Activated CD8-positive, alpha-beta memory T cell treated with anti-CD3 and anti-CD28 coated beads for 48 hours (primary cell): ENCODE measurements at places on chromosomes 12 and 14.

DNA sequence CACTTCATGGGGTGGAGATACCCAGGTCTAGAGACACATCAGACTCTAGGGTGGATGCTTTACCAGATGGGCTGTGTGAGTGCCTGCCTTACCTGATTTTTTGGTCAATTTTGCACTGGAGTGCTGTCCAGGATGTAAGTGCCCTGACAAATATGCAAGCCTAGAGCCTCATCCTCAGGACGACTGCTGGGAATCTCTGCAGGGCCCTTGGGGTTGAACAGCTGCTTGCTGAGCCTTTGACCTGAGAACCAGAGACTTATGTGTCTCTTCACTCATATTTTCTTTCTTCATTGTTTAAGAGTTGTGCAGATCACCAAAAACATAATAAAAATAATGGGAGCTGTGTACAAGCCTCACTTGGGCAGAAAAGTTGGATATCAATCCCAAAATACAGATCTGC is 551.5 kb upstream of the ATP2B1 start:
- DNase-seq = no peak

DNA sequence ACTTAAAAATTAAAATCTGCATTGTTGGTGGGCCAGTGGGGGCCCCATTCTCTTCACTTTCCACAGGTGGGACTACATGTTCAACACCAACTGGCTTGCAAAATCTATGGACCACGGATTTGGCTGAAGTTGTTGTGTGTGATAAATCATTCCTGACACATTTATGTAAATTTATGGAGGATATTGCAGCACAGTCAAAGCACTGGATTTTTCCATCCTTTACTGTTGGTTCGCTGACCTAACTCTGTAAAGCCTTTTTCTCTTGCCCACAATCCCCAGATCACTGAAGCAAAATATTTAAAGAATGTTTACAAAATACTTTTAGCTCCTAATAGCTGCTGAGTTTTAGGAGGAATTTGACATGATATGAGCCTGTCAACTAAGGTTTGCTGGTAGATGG is 219.7 kb upstream of the PRICKLE1 start:
- no peak for DNase-seq

DNA sequence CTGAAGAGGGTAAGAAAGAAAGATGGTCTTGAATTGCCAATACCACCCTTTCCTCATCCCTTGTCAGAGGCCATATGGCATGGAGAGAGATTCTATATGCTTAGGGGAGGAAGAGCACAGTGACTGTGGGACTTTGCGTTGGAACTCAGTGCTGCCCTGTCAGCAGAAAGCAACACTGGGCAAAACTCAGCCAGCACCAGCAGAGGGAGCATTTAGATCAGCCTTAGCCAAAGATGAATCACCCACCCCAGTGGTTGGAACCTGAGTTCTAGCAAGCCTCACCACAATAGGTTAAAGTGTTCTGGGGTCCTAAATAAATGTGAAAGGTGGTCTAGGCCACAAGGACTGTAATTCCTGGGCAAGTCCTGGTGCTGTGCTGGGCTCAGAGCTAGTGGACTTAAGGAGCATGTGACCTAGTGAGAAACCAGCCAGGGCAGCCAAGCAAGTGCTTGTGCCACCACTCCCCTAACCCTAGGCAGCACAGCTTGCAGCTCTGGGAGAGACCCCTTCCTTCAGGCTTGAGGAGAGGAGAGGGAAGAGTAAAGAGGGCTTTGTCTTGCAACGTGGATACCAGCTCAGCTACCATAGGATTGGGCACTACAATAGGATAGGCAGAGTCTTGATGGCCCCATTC is 11.4 kb upstream of the BCAT1 start:
- DNase-seq = no peak

DNA sequence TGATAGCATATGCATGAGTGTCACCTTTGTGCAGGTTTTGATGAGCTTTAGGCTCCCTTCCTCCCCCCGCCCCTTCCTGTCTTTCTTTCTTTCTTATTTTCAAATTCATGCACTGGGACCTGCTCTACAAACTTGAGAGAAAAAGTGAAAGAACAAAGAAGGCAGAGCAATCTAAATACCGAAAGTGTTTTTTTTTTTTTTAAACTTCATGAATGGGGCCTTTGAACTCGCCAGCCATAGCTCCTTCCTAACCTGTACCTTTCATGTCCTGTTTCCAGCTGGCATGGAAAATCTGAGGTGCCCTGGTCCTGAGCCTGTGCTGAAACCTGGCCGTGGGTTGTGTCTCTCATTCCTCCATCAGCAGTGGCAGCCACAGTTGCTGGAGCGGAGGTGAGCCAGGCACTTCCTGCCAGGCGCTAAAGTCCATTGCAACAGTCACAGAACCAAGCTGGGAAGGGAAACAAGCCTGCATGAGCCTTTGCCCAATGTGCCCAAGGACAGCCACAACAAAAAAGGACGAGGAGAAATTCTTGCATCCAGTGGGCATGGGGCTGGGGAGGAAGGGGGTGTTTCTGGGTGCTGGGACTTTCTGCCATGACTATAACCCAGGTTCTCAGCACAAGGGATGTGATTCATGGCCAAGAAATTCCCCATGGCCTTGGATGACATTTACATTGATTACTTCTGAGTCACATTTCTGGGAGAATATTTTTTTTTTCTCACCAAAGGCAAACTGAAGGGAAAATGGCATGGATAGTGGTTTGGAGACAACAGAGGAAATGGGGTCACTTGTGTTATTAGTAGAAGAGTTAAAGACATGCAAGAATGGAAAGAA is 102.7 kb downstream of the TMEM30B start:
- peak; percentile 8 for DNase-seq

DNA sequence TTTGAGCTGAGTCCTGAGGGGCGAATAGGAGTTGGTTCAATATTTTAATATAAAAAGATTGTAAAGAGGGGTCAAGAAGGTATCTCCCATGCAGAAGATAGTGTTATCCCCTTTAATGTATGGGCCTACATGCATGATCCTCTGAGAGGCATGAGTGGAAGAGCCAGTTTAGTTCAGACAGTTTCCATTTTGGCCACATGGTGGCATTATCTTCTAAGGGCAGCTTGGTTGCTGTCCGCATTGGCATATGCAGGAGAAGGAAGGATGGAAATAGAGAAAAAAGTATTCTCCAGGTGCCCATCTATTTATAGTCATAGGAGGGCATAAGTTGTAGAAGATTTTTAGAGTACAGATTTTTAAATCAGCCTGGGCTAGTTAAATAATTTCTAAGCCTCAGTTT is 5.4 kb downstream of the SAMD4A start:
- DNase-seq = no peak

DNA sequence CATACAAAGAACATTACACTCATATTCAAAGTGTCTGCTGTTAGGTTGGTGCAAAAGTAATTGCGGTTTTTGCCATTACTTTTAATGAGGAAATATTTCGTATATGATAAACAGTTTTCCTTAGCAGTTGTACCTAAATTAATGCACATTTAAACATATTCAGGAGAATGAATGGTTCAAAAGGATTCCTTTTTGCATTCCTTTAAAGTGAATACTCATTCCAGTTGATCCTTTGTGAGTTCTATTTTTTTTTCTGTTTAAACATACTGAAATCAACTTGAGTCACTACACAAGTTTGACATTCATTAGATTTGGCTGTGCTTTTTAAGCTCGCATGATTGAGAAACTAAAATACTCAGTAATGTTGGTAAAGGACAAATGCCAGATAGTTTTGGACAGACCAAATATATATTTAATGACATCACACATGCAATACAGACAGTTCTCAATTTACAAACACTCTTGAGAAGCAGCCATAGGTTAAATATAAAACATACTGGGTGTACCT is 13.8 kb upstream of the SLC38A2 start:
- DNase-seq = no peak

- DNase-seq = no peak
Observed at GRCh38 chr12:23566133-23566532, 383.3 kb downstream of the SOX5 start.

DNA sequence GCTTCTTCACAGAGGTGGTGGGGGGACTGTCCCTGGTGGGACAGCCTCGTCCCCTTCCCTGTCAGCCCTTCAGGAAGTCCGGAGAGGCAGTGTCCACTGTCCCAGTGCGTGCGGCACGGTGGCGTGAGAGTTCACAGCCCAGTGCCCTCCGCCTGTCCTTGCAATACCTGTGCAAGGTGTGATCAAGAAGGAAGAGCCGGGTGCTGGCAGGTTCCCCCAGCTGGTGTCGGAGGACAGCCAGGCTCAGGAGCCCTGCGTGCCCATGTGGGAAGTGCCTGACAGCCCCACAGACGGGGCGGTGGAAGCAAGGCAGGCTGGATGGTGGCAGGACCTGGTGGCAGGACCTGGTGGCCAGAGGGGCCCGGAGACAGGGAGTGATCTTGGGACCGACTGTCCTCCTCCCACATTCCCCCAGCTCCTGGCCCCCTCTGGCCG is 16.4 kb downstream of the NOC4L start:
- DNase-seq = no peak

GRCh38 chr12:111775205-111776193 is 8.8 kb downstream of the ALDH2 start:
- DNase-seq = no peak

DNA sequence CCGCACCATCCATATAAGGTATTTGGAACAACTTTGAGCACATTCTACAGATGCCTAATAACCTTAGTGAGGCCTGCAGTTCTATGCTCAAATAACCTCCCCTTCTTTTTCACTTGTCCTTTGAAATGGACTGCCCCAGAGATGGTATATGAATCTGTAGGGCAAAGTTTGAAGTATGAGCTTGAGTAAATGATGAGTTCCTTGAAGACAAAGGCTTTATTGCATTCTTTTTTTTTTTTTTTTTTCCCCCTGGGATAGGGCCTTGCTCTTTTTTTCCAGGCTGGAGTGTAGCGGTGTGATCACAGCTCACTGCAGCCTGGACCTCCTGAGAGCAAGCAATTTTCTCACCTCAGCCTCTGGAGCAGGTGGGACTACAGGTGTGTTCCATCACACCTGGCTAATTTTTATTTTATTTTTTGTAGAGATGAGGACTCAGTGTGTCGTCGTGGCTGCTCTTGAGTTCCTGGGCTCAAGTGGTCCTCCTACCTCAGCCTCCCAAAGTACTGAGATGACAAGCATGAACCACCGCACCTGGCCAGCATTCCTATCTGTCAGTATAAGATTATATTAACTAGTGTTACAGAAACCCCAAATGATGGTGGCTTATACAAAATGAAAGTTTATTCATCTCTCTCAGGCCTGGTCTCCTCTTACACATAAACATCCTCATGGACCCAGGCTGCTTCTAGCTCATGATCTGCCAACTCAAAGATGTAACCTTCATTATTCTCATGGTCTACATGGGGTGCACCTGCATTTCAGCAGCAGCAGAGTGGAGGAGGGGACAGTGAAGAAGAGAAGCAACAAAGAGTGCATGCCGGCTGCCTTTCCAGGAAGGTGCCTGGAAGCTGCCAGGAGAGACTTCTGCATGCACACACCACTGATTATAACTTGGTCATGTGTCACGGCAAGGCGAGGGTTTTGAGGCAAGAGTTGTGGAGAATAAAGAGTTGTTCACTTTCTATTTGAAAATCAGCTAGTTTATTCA is 101.4 kb downstream of the DUSP16 start:
- no peak for DNase-seq

DNA sequence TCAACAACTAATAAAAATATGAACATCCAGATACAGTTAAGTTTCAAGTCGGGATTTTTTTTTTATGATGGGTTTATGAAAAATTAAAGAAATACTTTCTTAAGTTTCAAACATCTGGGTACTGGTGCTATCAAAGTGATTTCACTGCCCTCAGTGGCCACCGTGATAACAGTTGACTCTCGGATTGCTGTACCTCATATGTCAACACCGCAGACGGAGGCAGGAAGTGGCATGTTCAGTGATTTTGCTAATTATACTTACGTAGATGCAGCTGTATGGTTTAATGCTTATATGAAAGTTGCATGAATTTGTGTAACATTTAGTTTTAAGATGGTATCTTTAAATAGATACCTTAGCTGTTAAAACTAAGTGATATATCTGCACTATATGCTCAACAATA is 20.8 kb upstream of the FBLN5 start:
- DNase-seq = no peak

GRCh38 chr12:41981758-41982157 is 162.9 kb downstream of the GXYLT1 start:
- no peak for DNase-seq

GRCh38 chr14:43449291-43449690 is 1057.8 kb downstream of the FSCB start:
- DNase-seq = no peak

- no peak for DNase-seq
Observed at GRCh38 chr12:103793512-103794045, 47.5 kb downstream of the NT5DC3 start.

GRCh38 chr12:53825246-53826081 is 73.7 kb upstream of the CISTR start:
- DNase-seq = no peak

- no peak for DNase-seq
Observed at GRCh38 chr12:120051535-120051934, 62.5 kb downstream of the BICDL1 start.

- DNase-seq = no peak
Observed at GRCh38 chr14:50961605-50962221, 17.4 kb upstream of the PYGL start.

DNA sequence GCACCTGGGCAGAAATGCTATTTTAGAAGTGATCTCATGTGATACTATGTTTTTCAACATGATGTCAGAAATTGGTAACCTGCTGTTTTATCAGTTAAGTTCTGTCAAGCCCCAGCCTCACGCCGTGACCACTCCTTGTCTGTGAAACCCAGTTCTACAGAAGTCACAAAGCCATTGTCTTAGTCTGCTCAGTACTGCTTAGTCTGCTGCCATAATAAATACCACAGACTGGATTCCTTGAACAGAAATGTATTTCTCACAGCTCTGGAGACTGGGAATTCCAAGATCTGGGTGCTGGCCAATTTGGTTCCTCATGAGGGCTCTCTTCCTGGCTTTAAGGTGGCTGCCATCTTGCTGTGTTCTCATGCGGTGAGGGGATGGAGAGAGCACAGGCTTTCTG is 176.9 kb downstream of the PRKCH start:
- DNase-seq = no peak

DNA sequence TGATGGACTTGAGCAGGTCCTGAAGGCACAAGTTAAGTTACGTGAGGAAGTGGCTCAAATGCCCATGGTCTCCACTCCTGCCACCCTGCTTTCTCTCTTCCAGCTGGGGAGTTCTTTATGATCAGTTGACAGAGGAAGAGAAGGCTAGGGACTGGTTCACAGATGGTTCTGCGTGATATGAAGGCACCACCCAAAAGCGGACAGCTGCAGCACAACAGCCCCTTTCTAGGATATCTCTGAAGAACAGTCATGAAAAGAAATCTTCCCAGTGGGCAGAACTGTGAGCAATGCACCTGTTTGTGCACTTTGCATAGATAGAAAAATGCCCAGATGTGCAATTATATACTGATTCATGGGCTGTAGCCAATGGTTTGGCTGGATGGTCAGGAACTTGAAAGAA is 162.4 kb upstream of the FSCB start:
- DNase-seq = no peak

GRCh38 chr14:29462772-29463171 is 464.9 kb downstream of the PRKD1 start:
- DNase-seq = no peak

- DNase-seq = no peak
Observed at GRCh38 chr12:116143909-116144308, 133.6 kb downstream of the MED13L start.
